ENCODE measurements at places on chromosomes 1 and 21.

GRCh38 chr1:44318097-44319088 lies 36.7 kb downstream of the ERI3 start:
- DNase-seq, result peak; percentile 82

GRCh38 chr1:43883321-43883720 lies 50.3 kb upstream of the ARTN start:
- no peak for DNase-seq

DNA sequence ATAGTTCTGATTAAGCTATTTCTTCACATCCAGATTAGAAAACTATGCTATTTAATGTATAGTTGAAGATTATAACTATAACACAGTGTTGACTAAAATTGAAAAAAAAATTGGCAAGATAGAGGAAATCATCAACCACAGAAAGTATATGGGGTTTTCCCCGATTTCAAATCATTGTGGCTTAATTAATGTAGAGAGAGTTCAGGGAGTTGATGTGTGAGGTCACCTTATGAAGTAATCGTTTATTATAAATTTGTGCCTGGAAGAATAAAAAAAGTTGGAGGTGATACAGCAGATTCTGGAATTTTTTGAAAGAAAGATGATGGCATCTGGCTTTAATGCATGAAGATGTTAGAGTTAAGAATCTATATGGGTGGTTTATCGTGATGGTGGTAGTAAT lies 84.3 kb downstream of the PTGS2 start:
- no peak for DNase-seq

DNA sequence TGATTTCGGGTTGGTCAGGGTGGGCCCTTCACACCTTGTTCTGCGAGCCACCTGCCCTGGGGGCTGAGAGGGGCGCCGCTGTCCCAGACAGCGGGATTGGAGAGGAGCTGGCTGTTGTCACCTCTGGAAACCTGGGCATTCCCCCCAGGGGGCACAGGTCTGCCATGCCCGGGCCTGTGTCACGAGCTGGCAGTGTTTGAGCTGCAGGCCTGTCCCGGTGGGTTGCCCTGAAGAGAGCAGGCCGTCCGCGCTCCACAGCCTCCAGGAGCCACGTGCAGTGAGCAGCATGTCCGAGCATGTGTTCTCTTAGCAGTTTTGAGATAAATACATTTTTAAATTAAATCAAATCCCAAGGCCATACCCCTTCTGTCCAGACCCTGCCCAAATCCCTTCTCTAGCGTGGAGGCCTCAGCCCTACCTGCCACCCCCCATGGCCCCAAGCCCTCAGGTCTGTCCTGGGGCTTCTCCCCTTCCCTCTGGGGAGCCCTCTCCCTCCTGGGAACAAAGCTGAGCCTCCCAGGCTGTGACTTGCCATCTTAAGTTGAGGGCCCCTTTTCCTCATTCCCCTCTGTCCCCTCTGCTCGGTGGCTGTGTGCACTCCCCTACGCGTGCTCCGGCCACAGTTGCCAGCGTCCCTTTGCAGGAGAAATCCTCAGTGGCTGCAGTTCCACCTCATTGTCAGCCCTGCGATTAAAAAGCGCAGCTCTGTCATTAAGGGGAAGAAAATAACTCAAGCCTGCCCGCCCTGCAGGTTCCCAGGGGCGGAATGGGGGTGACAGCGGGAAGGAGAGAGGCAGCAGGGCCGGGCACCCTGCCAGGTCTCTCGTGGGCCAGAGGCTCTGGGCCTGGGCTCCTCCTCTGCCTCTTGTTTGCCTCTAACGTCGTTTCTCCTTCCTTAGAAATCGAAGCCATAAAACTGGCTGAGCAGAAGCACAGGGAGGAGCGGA lies 26.6 kb downstream of the SLX9 start:
- peak; percentile 89 for DNase-seq

DNA sequence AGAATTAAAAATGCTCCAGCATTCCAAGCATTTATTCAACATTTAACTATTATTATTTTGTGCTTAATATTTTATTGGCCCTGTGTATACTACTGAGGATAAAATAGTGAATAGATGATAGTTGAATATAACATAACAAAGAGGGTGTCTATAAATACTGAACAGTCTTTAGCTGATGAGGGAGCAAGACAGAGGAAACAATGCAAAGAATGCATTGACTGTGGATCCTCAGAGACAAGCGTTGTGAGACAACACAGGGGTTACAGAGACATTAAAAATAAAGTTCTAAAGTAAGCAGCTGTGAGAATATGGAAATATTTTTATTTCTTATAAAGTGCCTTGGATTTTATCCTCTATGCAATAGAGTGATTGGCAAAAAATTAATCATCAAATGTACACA lies 1133.1 kb downstream of the PLA2G4A start:
- DNase-seq, result no peak

DNA sequence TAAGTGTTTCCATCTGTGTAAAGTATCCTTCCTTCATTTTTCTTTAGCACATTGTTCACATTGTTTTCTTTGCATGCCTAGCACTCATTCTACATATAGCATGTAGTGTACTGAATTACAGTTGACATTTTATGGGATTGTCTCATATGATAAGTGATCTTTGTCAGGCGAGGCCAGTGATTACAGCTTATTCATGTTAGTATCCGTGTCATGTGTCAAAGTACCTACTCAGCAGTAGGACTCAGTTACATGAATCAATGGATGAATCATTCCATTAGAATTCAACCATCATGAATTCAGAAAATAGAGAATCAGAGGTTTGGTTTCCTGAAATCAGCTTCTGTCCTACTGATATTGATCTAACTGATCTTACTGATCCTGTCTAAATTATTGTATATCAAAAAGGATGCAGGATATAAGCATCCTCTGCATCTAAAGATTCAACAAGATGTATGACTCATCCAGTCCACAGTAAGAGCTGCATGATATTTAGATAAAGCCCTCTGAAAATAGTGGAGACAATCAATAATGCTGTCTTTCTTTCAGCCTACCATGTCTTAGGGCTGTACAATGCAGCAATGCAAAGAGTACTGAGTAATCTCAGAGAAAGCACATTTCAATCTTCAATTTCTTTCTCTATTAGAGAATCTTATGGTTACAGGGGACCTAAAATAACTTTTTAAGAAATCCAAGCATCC lies 20.7 kb upstream of the HRNR start:
- DNase-seq, result no peak

GRCh38 chr1:219292341-219292740 lies 118.7 kb downstream of the LYPLAL1 start:
- no peak for DNase-seq

DNA sequence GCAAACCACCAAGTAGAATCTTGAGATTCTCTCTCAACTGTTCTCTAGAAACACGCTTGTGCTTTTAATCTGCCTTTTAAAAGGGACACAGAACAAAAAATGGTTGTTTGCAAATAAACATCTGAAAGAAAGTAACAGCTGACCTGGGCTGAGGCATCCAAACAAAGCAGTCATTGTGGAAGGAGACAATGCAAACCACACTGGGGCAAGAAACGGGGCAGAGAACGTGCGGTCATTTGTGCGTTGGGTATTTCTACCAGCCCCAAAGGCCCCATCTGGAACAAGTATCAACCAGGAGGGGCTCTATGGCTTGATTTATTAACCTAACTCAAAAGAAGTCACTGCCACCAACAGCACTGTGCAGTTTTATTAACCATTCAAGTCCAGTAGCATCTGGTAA lies 6.0 kb downstream of the STMN1 start:
- DNase-seq, result no peak

GRCh38 chr1:229689273-229689672 lies 63.2 kb downstream of the URB2 start:
- DNase-seq, result no peak
